ENCODE measurements at places on chromosomes 16 and 17.

DNA sequence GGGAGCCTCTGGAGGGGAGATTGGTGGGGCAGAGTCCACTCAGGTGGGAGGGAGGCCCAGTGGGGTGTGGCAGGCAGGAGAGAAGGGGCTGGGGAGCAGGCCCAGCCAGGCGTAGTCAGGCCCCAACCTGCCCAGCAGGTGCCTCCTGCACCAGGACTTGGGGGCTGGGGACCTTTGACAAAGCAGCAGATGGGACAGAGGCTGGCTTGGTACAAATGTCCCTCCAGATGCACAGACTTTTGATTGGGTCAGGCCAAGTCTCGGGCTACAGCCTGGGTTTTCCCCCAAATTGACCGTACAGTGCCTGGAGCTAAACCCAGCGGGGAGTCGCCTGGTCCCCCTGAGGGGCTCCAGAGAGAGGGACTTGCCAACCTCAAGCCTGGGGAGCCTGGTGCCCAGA lies 411 bp downstream of the GGT6 start:
- no peak for DNase-seq

- DNase-seq = no peak
Observed at GRCh38 chr17:19374136-19374535, 4.2 kb upstream of the MAPK7 start.

- DNase-seq = no peak
Observed at GRCh38 chr16:29790949-29791844, 646 bp downstream of the KIF22 start.

- DNase-seq = no peak
Observed at GRCh38 chr16:79571903-79572535, 28.5 kb downstream of the MAF start.

DNA sequence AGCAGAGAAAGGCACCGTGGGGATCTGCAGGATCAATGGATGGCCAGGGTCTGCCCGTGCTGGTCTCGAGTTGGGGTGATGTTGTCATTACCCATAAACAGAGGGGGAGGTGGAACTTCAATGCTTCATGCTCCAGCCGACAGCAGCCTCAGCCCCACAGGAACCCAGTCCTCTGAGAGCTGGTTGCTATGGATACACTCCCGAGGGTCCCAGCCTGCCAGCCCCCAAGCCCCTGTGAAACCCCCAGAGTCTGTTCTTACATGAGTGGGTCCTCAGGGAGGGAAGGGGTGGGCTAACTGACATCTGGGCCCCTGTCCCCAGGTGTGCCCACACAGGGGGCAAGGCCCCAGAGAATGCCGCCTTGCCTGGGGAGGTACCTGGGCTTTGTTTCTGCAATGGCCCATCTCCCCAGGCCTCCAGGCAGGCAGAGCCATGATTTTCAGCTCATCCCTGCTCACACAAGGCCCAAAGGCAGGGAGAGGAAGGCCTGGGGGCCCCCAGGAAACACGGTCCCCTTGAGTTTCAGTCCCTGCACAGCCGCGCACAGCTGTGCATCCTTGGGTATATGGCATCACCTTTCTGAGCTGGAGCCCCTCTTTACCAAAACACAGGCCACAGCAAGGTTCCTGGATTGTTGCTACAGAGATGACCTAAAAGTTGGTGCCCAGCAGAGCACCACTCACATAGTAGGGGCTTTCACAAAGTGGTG lies 223.7 kb downstream of the ZNF423 start:
- DNase-seq = peak; percentile 18

GRCh38 chr16:50302472-50303005 lies 36.2 kb downstream of the ADCY7 start:
- DNase-seq = no peak

DNA sequence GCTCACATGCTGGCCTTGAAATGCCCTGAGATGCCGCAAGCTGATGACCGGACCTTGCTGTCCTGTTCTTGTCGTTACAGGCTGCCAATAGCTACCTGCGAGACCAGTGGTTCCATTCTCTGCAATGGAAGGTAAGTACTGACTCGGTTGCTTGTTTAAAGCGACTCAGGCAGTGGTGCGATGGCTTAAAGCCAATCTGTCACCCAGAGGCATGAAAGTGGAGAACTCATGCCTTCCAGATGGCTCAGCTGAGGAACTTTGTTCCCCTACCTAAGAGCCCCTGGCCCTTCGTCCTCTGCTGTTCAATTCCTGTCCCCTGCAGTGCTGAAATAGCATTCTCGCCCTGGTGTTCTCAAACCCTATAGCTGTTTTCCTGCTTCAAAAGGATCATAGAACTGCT lies 158.3 kb upstream of the PLCG2 start:
- no peak for DNase-seq

DNA sequence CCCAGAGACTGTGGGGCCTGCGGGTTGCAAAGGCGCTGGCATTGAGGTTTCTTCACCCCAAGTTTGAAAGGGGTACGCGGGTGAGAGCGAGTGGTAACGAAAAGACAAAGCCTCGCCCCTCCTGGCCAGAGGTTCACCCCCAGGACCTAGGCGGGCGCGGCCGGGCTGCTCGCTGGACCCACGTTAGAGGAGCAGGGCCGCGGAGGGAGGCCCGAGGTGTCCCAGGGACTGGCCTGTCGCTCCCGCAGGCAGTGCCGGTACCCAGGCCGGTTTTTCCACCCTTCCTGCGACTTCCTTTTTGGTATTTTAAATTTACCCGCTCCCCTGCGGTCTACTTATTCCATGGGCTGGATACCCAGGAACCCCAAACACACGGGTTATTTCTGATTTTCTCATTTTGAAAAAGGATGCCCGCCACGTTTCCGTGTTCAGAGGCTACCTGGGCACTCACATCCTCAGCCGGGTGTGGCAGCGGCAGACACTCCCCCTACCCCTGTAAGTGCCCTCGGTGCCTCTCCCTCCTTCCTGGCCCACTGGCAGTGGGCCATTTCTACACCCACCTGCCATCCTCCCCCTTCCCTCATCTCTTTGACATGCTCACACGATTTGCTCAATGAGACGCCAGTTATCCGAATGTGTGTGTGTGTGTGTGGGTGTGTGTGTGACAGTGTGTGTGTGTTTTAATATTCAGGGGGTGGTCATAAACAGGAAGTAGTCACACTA lies 1.6 kb upstream of the FOXL1 start:
- DNase-seq = no peak

GRCh38 chr17:56316604-56317003 lies 163.3 kb downstream of the ANKFN1 start:
- no peak for DNase-seq

- DNase-seq = no peak
Observed at GRCh38 chr16:89190150-89190958, 10.0 kb downstream of the SLC22A31 start.

DNA sequence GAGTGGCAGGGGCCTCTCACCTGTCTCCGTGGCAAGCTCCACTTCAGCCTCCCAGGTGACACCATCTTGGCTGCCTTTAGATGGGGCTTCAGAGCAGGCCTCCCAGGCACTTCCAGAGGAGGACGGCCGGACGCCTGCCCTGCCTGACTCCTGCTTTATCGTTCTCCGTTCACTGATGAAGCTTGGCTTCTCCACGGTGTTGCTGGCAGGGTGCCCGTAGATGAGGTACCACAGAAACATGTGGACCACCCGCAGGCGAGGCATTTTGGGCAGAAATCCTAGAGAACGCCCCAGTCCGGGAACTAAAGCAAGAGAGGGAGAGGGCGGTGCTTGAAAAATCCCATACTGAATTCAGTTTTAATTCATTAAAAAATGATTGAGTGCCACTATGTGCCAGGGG lies 54.5 kb downstream of the GTF3C1 start:
- DNase-seq = no peak

DNA sequence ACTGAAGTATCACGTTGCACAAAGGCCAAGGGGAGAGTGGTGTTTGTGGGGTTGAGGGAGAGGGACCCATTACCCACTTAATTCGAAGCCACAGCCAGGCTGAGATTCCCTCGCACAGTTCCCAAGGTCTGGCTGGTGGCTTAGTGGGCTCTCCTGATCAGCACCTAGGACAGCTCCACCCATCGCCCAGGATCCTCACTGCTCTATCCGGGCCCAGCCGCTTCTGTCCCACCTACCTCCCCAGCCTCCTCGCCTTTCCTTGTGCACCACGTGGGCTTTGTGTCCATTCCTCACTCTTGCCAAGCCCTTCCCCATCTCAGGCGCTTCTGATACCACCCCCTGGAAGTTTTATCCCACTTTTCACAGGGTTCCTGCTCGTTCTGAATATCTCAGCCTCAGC lies 163.5 kb downstream of the CCT6B start:
- DNase-seq = peak; percentile 19

- DNase-seq = no peak
Observed at GRCh38 chr17:71417142-71417541, 703.7 kb upstream of the SOX9 start.

DNA sequence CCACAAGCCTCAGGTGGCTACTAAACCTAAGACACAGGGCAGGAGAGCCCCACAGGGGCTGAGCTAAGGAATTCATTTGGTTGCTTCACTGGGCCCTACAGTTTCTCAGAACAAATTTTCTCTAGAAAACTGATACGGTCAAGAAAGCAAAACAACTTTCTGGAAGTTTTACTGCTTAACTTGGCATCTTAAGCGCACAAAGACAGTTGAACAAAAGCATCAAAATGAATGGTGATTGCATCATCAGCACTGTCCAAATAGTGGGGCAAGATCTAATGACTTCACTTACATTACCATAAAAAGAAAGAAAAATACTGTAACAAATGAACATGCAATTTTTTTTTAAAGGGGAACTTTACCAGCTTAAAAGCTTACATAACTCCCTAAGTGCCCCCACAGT lies 47.6 kb downstream of the XPO6 start:
- no peak for DNase-seq

DNA sequence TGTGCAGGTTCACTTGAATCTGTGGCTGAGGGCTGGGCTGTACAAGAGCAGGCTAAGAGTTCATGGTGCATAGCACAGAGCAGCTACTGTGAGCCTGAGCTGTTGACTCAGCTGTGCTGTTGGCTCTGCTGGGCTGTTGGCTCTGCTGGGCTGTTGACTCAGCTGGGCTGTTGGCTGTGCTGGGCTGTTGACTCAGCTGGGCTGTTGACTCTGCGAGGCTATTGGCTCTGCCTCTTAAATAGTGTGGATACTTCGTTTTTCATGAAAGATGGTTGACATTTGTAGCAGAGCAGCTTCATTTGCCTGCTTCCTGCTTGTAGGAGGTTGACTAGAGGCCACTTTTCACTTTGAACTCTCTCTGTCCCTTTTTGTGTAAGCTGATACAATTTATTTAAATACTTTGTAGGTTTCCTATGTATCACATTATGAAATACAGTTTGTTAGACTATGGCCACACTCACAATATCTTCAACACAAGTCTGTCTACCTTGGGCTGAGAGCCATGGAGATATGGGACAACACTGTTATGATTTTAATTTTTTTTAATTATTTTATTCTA lies 40.3 kb upstream of the CCNF start:
- DNase-seq = no peak

- DNase-seq = no peak
Observed at GRCh38 chr17:57466521-57466920, 210.2 kb downstream of the MSI2 start.

DNA sequence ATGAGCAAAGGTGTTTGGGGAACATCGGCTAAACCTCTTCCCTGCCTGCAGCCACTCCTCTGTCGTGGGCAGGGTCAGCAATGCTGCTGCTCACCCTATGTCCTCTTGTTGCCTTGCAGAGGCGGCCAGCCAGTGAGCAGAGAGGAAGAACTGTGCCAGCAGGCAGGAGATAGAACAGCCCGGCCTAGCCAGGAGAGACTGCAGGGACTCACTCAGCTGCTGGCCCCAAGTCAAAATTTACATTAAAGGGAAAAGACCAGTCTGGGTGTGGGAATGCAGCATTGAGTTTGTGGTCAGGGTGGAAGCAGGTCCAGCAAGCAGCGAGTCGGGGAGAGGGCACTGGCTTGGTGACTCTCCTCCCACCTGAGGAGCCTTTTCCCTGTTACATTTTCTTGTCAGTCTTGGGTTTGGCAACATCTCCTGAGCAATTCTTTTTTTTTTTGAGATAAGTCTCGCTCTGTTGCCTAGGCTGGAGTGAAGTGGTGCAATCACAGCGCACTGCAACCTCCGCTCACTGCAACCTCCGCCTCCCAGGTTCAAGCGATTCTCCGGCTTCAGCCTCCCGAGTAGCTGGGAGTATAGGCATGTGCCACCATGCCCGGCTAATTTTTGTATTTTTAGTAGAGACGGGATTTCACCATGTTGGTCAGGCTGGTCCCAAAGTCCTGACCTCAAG lies 22.7 kb downstream of the LIG3 start:
- no peak for DNase-seq

GRCh38 chr16:25018972-25019617 lies 3.9 kb upstream of the ARHGAP17 start:
- peak; percentile 56 for DNase-seq

- no peak for DNase-seq
Observed at GRCh38 chr17:32335687-32336086, 6.3 kb downstream of the C17orf75 start.

DNA sequence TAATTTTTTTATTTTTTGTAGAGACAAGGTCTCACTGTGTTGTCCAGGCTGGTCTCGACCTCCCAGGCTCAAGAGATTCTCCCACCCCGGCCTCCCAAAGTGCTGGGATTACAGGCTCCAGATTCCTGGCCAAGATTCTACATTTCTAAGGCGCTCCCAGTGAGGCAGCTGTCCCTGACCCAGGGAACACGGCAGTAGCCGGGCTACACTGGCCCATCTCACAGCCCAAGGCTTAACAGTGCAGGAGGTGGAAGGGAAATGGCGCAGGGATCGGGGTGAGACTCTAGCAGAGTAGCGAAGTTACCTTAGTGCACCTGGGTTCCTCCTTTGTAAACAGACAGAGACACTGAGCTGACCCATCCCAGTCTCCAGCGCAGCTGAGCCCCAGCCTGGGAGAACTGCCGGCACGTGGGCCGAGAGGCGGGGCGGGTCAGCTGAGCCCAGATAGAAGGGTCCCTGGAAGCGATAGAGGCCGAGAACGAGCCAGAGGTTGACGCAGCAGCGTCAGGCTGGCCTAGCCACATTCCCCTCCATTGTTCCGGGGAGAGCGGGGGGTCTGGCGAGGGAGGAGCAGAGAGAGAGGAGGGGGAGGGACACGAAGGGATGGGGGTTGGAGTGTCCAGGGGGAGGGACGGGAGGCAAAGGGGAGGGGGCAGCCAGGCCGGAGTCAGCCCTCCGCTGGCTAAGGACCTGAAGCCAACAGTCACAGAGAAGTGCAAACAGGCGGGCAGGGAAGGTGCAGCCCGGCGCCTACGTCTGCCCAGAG lies 2.5 kb downstream of the CARHSP1 start:
- DNase-seq = no peak

- no peak for DNase-seq
Observed at GRCh38 chr16:65005696-65006095, 116.2 kb downstream of the CDH11 start.

DNA sequence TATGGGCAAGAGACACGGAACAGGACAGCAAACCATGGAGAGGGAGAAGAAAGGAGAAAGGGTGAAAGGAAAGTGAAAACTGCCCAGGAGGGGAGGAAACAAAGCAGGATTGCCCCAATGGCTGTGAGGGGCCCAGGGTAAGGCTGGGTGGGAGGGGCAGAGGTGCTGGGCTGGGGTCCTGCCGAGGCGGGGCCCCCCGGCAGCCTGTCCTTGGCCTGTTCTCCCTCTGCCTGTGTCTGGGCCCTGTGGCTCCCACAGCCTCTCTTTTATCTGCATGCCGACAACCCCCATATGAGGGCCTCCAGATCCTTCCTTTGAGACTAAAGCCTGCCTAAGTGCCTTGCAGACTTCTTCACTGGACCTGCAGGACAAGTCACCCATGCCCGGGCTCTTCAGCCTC lies 15.5 kb downstream of the ZNHIT3 start:
- no peak for DNase-seq

All from GM12865 (cell line).